ENCODE measurements at places on chromosomes 16 and 17.

DNA sequence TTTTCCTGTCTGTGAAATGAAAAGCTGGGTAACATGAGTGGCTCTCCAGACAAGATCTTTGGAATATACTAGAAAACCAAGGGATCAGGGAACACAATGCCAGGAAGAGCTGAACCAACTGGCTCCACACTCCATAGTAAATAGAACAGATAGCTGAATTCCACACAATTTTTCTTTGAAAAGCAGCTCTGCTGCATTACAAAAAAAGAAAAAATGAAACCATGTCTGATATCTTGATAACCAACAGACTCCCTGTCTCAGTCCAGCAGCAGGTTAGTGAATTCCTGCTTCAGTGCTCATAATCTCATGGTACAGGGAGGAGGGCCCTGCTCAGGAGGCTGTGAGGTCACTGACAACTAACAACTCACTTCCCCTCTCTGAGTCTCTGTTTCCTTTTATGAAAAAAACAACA, 97.1 kb downstream of the CDH11 start:
- DNase-seq: no peak

DNA sequence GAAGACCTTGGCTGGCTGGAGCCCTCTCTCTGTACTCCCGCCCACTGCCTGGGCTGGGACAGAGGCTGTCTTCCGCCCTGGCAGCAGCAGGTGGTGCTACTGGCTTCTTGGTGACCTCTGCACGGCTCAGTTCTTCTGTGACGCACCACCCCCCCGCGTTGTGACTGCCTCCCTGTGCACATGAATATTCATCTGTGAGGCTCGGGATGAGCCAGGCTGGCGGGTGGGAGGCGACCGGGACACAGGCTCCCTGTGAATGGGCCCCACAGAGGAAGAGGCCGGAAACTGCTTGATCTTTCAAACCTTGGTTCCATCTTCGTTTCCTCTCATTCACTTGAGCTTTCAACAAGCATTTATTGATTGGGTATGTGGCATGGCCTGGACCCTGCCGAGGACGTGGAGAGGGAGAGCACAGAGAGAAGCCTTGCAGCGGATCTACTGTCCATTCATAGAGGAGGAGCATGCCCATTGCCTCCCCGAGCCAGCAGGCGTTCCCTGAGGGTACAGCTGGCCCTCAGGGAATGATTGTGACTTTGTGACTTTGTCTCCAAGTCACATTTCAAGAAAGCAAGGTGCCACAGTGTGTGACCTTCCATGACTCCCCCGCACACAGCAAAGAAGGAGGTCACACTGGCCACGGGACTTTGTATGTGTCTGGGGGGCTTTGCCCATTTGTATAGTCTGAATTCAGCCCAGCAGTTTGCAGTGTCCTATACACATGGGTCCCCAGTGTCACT, 45.0 kb downstream of the B9D1 start:
- no peak for DNase-seq

GRCh38 chr16:23279721-23280153, 22.4 kb upstream of the SCNN1B start:
- no peak for DNase-seq

GRCh38 chr16:68893710-68894705, 50.7 kb downstream of the TANGO6 start:
- DNase-seq: no peak

DNA sequence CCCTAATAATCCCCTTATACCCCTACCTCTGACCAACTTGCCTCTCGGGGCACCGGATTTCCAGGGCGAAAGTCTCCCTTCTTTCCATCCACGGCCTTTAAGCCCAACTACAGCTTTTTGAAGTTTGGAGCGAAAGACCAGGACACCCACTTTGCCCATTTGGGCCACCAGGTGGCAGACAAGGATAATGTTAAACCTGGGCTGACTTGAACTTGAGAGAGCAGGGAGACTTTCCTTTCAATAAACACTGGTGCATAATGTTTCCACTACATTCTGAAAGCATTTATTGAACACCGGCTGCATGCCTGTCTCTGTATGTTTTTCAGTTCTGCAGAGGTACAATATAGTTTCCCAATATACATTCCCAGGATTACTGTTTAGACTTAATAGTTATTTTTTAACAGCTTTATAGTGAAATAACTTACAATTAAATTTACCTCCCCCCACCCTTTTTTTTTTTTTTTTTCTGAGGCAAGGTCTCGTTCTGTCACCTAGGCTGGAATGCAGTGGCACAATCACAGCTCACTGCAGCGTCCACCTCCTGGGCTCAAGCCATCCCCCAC, 6.9 kb upstream of the CES3 start:
- DNase-seq: peak; percentile 66

DNA sequence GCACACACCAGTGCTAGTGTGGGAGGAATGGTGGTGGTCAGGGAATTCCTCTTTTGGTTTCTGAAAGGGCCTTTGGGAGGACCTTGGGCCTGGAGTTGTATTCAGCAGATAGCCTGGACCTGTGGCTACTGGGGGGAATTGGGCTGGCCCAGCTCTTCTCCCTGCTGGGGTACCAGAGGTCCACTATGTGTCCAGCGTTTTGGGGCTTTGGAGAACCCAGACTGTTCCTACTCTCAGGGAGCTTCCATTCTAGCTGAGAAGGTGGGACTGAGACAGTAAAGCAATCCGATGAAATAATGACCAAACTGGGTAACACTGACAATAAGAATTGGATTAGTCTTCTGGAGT, 2.4 kb downstream of the EPN3 start:
- DNase-seq: no peak

Data from activated T-cell treated with anti-CD3 and anti-CD28 coated beads for 24 hours (primary cell).